ENCODE measurements at places on chromosomes 1 and 21. TPM values are rescaled to one million over a fixed set of nuclear protein-coding genes. Genes with fewer than 3 reads are reported as not detected.
A peak's percentile ranks its signal among the peaks of the same experiment; 100 is the strongest.

DNA sequence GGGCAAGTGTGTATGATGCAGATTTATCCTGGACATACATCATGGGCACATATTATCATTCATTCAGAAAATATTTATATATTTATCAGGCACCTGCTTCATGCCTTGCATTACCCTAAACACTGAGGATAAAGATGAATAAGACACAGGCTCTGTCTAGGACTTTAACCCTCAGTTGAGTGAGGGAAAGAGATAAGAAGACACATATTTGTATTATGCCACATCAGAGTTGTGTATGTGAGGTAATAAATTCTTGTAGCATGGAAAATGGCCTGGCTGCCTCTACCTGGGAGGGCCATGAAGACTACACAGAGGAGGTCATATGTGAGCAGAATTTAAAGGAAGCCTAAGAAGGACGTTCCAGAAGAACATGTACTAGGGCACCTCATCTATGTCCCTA, 275.8 kb upstream of the ST6GALNAC5 start:
- no peak overlapping the region for H3K27ac ChIP-seq
- H3K4me3 ChIP-seq = no peak overlapping the region

DNA sequence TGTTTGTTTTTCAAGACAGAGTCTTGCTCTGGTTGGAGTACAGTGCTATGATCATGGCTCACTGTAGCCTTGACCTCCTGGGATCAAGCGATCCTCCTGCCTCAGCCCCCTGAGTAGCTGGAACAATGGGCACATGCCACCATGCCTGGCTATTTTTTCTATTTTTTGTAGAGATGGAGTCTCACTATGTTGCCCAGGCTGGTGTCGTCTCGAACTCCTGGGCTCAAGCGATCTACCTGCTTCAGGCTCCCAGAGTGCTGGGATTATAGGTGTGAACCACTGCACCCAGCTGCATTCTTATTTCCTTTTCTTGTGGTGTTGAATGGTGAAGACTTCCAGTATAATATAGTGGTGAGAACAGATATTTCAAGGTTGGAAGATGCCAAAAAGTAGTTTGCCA, 28.0 kb downstream of the B3GALT5 start:
- H3K27me3 ChIP-seq = peaks cover 3% of the 10 kb centered on the region
- H3K27ac ChIP-seq = no peak overlapping the region
- no peak overlapping the region for H3K4me3 ChIP-seq
- no peak for DNase-seq

GRCh38 chr1:114292835-114293234, 139.2 kb upstream of the SYT6 start:
- H3K4me3 ChIP-seq = no peak overlapping the region
- DNase-seq = no peak
- no peaks in the 10 kb centered on the region for H3K36me3 ChIP-seq
- H3K27me3 ChIP-seq = no peaks in the 10 kb centered on the region

GRCh38 chr1:66251546-66251945, 282.4 kb upstream of the SGIP1 start:
- no peak overlapping the region for H3K27ac ChIP-seq
- DNase-seq = no peak
- no peak overlapping the region for H3K4me3 ChIP-seq
- no peaks in the 10 kb centered on the region for H3K36me3 ChIP-seq

ADAMTS5 gene
- total RNA-seq = not detected

OR2L13 gene
- total RNA-seq = not detected

LCE1F gene
- not detected for total RNA-seq

L1TD1 gene
- 0.06 TPM for total RNA-seq

DNA sequence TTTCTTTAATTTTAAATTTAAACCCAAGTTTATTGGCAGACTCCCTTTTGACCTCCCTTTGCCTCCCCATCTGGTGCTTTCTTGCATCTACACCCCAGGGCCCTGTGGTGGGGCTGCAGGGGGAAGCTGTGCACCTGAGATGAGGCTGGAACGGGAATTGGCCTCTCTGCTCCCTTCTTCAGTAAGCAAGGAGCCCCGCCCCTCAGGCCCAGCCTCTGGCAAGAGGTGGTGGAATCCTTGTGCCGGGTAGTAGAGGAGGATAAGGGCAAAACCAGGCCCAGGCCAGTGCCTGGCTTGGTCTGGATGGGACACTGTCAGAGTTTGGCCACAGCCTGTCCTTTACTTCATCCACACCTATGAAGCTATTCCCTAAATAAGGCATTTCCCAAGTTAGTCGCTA, 25.1 kb downstream of the ATP8B2 start:
- DNase-seq = no peak
- no peak overlapping the region for H3K4me3 ChIP-seq
- H3K36me3 ChIP-seq = peaks cover 52% of the 10 kb centered on the region

MRPS15 gene
- 35.4 TPM for total RNA-seq

DNA sequence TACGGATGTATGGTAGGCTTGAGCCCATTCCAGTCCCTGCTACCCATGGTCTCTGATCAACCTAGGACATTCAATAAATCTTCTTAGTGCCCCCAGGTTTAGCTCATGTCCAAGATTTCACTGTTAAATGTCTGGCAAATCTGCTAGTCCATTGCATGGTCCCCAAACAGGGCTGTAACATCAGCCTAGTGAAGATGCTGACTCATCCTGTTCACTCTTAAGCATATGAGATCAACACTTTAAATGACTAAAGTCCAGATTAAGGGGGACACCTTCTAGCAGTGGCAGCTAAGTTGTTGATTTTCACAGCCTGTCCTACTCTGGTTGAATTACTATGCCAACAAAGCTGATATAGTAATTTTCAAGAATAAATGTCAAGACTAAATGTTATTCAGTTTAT, 46.5 kb upstream of the NUF2 start:
- H3K36me3 ChIP-seq = no peaks in the 10 kb centered on the region
- no peak overlapping the region for H3K27ac ChIP-seq
- H3K4me3 ChIP-seq = no peak overlapping the region

- H3K4me3 ChIP-seq = no peak overlapping the region
- DNase-seq = no peak
- no peak overlapping the region for H3K27ac ChIP-seq
- H3K4me1 ChIP-seq = peaks cover 4% of the 10 kb centered on the region
- no peaks in the 10 kb centered on the region for H3K36me3 ChIP-seq
These were observed 19.2 kb downstream of the CD1D start for GRCh38 chr1:158199849-158200248.

GRCh38 chr1:193303849-193304248, 117.4 kb upstream of the B3GALT2 start:
- no peak for DNase-seq
- H3K36me3 ChIP-seq = no peaks in the 10 kb centered on the region
- H3K27ac ChIP-seq = no peak overlapping the region

GRCh38 chr1:175690298-175690697, 53.1 kb downstream of the TNR start:
- no peak overlapping the region for H3K27ac ChIP-seq
- no peak overlapping the region for H3K4me3 ChIP-seq
- H3K36me3 ChIP-seq = no peaks in the 10 kb centered on the region
- H3K4me1 ChIP-seq = no peaks in the 10 kb centered on the region
- H3K27me3 ChIP-seq = peaks cover 10% of the 10 kb centered on the region

- DNase-seq = no peak
- H3K36me3 ChIP-seq = no peaks in the 10 kb centered on the region
- H3K27ac ChIP-seq = no peak overlapping the region
- H3K4me3 ChIP-seq = no peak overlapping the region
- H3K27me3 ChIP-seq = peaks cover 18% of the 10 kb centered on the region
- H3K4me1 ChIP-seq = no peaks in the 10 kb centered on the region
These were observed 54.7 kb downstream of the ELK4 start for GRCh38 chr1:205576805-205577761.

DNA sequence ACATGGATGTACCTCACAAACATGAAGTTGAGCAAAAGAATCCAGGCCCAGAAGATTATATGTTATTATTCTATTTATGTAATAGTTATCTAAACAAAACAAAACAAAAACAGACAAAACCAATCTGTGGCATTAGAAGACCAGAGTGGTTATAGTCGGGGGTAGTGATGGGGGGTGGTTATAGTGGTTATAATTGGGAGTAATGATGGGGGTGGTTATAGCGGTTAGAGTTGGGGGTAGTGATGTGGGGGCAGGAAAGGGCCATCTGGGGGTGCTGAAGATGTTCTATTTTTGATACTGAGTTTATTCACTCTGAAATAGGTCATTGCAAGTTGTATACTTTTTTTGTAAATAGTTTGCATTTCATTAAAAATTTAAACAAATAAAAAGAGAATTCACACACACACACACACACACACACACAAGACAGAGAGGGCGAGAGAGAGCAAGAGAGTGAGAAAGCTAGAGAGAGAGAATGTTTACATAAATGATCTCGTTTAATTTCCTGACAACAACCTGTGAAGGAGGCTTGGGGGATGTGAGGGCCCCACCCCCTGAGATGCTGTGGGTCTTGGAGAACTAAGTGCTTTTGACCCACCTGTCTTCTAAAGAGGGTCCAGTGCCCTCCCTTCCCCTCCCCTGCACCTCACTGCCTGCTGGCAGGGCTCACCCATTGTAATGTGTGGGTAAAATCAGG, 37.4 kb downstream of the RHOU start:
- no peaks in the 10 kb centered on the region for H3K36me3 ChIP-seq
- peaks cover 7% of the 10 kb centered on the region for H3K4me1 ChIP-seq
- no peak for DNase-seq
- no peaks in the 10 kb centered on the region for H3K27me3 ChIP-seq

EDARADD gene
- 1.5 TPM for total RNA-seq

- peak; percentile 44 for DNase-seq
- peak overlapping the region; percentile 64 for H3K27ac ChIP-seq
- H3K36me3 ChIP-seq = no peaks in the 10 kb centered on the region
These were observed 59.9 kb downstream of the WNT9A start for GRCh38 chr1:227887697-227888403.

TEKT2 gene
- 0.22 TPM for total RNA-seq

MYBPH gene
- not detected for total RNA-seq

ALDH4A1 gene
- total RNA-seq = 0.71 TPM

PLA2G2C gene
- total RNA-seq = not detected

FCMR gene
- 171 TPM for total RNA-seq

SH3BGR gene
- 0.63 TPM for total RNA-seq

CYP4A22 gene
- total RNA-seq = not detected

DNA sequence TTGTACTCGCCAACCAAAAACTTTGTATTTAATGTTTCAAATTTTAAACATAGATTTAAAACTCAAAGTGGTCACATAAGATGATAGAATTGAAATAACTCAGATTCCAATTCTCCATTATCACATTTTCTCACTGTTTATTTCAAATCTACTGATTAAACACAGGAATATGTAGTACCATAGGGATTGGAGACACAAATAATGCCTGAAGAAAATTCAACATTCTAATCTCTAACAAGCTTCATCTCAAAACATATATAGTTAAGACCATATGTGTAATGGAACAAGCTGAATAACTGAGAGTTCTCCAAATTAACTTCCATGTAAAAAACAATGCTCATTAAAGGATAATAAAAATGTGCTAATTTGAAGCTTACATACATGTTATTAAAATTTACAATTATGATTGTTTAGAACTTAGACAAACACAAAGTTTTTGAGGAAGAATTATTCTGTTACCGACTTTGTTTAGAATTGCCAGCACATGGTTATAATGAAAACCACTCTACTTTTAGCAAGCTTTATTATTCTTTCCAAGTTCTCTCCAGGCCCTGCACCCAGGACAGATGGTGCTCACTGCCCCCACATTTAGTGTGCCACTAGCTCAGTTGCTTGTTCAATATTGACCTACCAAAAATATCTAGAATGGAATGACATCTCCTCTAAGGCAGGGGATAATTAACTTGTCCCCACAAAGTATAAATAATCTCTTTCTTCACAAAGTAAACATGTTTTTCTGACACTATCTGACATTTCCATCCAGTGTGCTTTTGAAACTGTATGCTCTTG, 467.2 kb downstream of the TTLL7 start:
- H3K27me3 ChIP-seq = no peaks in the 10 kb centered on the region
- no peaks in the 10 kb centered on the region for H3K4me1 ChIP-seq
- H3K36me3 ChIP-seq = no peaks in the 10 kb centered on the region
- H3K4me3 ChIP-seq = no peak overlapping the region
- DNase-seq = no peak

DNA sequence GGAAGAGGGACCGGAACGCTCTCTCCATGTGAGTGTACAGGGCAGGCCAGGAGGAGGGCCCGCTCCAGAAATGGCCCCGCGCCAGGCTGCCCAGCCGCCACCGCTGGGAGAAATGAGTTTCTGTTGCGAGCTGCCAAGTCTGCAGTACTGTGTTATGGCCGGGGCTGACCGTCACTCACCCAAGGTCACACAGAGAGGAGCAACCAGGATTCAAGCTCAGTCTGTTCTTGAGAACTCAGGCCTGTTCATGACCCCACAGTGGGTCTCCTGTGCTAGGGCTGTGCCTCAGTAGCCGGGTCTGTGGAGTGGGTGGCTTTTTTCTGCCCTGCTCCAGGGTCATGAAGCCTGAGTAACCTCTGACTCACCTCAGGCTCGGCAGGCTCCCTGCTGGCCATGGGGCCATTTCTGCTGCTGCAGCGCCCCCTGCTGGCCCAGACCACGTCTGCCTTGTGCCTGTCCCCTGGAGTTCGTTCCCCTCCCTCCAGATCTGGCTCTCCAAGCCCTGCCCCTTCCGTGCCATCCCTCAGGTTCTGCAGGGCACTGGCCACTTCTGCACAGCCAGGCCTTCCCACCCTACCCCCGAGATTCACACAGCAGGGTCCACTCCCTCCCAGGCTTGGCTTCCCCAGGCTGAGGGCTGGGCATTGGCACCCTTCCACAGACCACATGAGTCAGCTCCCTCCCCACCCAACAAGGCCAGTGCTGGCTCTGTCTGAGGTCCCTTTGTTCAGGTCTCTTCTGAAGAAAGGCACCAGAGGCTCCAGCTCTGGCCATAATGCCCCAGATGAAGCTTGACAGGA, 51.8 kb downstream of the EDN2 start:
- peaks cover 13% of the 10 kb centered on the region for H3K27me3 ChIP-seq
- peak; percentile 76 for DNase-seq
- no peak overlapping the region for H3K4me3 ChIP-seq
- no peak overlapping the region for H3K27ac ChIP-seq
- peaks cover 4% of the 10 kb centered on the region for H3K4me1 ChIP-seq

SWT1 gene
- 5.3 TPM for total RNA-seq

BLACAT1 gene
- total RNA-seq = not detected

- H3K4me1 ChIP-seq = peaks cover 38% of the 10 kb centered on the region
- H3K4me3 ChIP-seq = no peak overlapping the region
- no peak overlapping the region for H3K27ac ChIP-seq
- no peak for DNase-seq
These were observed 119.6 kb upstream of the ERRFI1 start for GRCh38 chr1:8145545-8146202.

IQGAP3 gene
- total RNA-seq = not detected

GRCh38 chr1:32612189-32612881, 38.0 kb downstream of the ZBTB8OS start:
- peaks cover 15% of the 10 kb centered on the region for H3K4me1 ChIP-seq
- peaks cover 5% of the 10 kb centered on the region for H3K27me3 ChIP-seq
- peak overlapping the region; percentile 51 for H3K4me3 ChIP-seq
- DNase-seq = peak; percentile 46
- no peak overlapping the region for H3K27ac ChIP-seq

DNA sequence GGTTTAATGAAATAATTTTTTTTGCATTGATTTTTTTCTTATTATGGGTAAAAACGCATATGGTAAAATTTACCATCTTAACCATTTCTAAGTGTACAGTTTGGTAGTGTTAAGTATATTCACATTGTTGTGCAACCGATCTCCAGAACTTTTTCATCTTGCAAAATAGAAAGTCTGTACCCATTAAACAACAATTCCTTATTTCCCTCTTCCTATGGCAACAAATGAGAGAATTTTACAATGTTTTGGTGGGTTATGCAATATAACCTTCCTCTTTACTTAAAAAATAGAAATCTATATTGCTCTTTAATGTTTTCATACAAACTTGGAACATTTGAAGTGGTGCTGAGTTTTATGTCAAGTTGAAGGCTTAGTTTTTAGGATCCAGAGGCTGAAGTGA, 26.6 kb downstream of the MAP3K7CL start:
- H3K4me3 ChIP-seq = no peak overlapping the region
- no peak for DNase-seq
- H3K27ac ChIP-seq = no peak overlapping the region

FCRLA gene
- not detected for total RNA-seq

ANKRD35 gene
- 0.11 TPM for total RNA-seq

NR5A2 gene
- total RNA-seq = not detected
